ENCODE measurements at places on chromosomes 5 and 9.

GRCh38 chr9:124054582-124055227 lies 43.1 kb downstream of the LHX2 start:
- DNase-seq, result no peak

- DNase-seq, result no peak
Observed at GRCh38 chr5:38249812-38250211, 8.5 kb upstream of the EGFLAM start.

DNA sequence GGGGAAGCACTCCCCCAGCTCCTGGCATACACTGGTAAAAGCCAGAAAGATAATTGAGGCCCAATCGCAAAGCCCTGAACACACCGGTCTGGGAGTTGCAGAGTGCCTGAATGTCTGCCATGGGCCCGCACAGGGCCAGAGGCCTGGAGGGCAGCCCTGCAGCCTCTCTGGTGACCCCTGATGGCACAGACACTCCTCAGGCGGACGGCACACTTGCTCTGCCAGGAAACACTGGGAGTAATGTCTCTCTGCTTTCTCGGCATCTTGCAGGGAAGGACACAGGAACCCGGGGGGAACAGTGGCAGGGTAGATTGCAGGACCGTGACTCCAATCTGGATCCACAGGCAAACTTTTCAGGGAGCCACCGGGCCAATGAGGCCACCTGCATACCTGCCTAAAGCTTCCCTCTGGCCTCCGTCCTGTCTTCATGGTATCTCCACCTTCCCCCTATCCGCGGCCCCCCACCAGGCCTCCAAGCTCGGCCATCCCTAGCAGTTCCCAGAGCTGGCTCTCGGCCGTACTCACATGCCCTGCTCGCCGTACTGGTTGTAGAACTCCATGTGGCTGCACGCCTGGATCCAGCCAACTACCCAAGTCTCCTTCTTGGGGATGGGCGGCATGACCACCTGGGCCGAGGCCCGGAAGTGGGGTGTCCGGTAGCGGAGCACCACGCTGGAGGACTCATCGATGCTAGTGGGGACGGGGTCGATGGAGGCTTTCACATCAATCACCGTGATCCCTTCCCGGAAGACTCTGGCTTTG lies 797 bp downstream of the FAM78A start:
- DNase-seq, result no peak

- DNase-seq, result no peak
Observed at GRCh38 chr5:124721229-124721735, 25.2 kb downstream of the ZNF608 start.

DNA sequence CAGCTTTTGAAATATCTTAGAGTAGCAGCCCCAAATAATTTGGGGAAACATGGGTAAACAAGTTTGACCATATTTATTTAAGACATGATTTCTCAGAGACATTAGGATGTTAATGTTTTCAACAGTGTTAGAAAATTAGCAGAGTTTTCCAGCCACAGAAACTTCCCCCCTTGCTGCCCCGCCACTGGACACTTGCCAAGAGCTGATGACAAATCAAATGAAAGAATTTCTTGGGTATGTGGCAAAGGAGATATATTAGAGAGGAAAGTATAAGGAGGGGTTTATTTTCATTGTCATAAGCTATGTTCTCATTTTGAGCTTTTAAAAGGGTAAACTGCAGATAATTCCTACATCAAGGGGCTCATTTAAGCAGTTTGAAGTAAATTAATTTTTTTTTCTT lies 15.9 kb downstream of the GABRA1 start:
- no peak for DNase-seq

GRCh38 chr9:72931437-72931836 lies 21.4 kb downstream of the ALDH1A1 start:
- no peak for DNase-seq

GRCh38 chr5:139675825-139676224 lies 27.7 kb downstream of the CXXC5 start:
- DNase-seq, result no peak

DNA sequence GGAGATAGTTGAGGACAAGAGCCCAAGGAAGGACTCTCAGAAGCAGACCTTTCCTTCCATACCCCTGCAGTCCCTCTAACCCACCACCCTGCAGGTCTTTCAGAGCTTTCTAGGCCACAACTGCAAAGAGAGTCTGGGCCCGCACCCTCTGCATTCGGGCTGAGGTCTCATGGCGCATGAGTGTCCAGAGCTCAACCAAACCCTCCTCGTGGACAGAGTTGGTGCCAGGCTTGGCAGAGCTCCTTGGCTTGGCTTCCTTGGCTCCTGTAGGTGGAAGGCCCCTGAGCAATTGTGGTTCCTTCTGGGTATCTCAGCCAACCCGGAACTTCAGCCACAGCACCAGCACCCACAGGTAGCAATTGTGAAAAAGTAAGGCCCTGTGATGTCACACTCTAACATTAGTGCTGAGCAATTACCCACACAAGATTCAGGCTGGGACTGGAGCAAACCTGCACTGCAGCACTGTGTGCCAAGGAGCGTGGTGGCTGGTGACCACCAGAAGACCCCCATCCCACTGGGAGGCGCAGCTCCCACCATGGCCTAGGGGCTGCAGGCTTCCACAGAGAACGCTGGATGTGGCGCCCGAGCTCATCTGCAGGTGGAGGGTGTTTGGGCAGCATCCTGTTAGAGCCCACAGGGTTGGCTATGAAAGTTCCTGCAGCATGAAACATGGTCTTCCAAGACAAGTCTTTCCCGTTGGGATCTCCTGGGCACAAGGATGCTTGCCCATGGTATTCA lies 38.8 kb downstream of the FOXI1 start:
- no peak for DNase-seq

DNA sequence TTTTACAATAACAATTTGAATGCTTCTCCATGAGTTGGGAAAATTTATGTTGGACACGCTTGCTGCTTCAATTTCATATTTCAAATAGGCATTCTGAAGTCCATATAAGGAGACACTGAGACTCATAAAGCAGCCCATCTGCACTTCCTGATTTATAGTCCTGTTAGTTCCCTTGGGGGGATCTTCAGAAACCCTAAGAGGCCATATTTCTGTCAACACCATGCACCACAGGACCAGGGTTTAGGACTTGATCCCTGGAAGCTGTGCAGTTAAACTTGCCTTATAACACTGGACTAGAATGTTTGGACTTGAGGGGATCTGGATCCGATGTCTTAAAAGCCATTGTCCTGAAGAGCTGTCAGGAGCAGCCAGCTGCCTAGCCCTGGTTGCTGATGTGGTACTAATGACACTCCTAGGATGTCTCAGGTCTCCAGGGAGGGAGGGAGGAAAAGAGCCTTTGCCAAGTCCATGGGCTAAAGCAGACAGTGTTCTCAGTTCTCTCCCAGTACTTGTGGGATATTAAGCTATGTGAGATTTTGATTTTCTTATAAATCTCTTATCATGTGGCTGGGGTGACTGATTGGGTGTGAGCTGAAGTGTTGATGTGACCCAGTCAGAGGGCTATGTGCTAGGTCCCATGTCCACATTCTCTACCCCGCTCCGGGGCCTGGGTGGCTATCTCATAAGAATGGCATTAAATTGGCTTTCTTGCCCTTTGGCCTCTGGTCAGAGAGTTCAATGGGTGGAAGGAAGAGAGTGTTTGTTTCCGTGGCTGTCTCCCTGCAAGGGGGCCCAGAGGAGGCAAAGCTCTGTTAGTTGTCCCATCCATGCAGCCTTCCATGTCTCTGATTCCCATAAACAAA lies 399.8 kb downstream of the OSTF1 start:
- DNase-seq, result no peak

DNA sequence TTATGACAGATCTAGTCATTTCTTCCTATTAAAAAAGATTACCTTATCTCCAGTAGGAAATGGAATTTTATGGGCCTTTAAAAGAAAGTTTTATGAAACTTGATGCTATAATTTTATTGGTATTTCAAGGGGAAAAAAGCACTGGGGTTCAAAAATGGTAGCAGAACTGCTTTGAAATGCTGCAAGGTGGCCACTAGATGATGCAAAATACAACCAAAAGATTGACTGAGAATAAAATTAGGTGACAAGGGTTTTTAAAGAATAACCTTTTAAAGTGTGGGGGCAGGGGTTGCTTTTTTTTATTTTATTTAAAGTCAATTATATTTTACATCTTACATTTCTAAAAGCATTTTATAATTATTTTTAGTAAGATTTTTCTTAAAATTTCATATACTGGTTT lies 61.7 kb downstream of the KLF9 start:
- DNase-seq, result no peak

DNA sequence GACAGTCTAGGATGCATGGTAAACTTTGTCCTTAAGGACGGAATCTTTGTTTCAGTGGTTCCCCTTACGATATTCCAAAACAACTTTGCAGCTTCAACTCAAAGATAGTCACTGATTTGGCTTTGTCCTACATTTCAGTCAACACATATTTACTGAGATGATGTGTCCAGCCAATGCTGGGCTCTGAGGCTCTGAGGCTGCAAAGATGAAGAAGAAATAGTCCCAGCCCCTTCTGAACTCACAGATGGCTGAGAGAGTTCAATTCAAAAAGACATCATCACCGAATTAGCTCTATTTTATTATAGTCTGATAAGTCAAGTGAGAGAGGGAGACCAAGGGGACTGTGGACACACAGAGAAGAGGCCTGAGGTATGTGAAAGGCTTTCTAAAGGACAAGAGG lies 544.0 kb downstream of the ACTL7B start:
- no peak for DNase-seq

DNA sequence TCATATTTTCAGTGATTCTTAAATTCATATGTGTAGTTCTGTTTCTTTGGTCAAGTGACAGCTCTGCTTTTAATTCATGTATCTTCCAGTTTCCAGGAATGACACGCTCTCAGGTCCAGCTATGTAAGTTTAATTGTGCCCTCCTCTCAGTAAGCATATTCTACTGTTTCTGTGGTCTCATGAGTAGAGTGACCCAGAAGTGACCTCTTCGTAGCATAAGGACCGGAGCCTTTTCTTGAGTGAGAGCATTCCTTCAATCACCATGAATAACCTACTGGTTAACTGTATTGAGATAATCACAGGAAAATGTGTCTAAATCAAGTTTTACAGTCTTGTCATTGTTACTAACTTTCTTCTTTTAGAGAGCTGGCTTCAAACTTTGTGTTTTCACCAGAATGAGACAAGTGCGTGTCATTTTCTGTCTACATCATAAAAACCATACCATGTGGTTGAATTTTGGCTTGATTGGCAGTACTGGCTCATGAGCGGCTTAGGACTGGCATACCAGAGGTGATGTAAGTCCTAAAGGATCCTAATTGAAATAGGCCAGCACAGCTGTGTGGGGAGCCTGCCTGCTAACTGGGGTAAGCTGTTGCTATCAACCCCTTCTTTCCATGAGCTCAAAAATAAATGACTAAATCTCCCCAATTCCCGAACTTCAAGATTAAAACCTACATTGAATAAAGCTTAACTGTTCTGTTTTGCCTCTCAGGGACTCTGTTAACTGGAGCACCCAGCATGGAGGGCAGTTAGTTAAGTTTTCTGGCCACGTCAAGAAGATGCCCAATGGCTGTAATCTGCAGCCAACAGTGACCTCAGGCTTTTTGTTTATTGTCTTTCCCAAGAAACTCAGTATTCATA lies 4.8 kb downstream of the ADAMTSL1 start:
- DNase-seq, result no peak

DNA sequence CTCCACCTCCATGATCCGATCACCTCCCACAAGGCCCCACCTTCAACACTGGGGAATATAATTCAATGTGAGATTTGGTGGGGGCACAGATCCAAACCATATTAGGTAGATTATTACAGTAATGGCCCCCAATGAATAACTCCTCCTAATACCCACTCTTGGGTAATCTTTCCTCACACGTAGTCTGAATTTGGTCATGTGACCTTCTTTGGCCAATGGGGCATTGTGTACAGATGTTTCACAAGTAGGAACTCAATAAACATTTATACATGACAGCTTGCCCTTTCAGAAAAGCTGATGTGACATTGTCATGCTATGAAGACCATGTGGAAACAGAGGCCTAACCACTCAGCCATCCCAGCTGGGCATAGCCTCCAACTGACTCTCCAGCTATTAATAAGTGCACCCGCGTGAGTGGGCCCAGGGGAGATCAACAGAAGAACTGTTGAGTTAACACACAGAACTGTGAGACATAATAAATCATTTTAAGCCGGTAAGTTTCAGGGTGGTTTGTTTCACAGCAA lies 10.6 kb downstream of the GPR150 start:
- no peak for DNase-seq

- DNase-seq, result no peak
Observed at GRCh38 chr9:137045294-137046087, 486 bp downstream of the NPDC1 start.

DNA sequence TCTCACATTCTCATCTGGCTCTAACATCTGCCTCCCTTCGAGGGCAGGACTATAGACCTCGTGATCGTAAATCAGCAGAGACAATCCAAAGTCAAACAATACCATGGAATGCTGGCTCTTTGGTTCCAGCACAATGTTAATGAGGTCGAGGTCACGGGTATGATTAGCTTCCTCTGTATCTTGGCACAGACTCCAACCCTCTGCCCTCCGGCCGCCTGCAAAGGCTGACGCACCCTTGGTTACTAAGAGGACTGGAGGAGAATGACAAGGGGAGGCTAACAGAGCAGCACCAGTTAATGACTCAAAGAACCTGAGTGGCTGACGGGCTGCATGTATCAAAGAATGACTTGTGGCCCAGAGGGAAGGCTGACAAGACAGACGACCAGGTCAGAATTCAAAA lies 10.1 kb downstream of the LHFPL2 start:
- no peak for DNase-seq

GRCh38 chr9:132012704-132013357 lies 66.8 kb downstream of the MED27 start:
- DNase-seq, result no peak

DNA sequence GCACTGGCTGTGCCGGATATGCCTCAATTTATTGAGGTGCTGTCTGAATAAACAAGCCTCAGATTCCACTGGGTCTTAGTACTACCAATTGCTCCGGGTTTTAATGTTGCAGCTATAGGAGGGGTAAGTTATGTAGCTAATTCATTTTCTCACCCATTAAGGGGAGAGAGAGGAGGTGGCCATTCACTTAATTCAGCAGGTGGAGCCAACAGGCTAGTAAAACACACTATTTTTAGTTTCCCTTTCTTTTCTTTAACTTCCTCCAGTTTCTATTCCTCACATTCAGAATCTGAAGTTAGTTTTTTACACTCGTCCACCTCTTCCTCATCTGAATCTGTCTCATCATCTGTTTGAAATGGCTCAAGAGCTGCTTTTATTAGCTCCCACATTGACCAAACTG lies 105.6 kb upstream of the CDH10 start:
- no peak for DNase-seq

DNA sequence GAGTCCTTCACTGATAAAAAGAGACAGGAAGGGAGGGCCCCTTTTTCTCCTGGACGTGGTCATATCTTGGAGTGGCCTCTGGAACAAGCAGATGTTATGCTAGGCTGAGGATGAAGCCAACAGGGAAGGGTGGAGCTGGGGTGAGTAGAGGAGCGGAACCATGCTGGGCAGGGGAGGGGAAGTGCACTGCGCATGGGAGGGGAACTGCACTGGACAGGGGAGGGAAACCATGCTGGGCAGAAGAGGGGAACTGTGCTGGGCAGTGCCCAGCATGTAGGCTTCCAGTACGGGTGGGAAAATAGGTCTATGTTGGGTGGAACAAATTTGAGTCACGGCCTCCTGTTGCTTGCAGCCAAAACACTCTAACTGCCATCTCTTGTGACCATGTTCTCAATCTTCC lies 19.3 kb upstream of the IRX4 start:
- no peak for DNase-seq

- no peak for DNase-seq
Observed at GRCh38 chr5:71974622-71975021, 132.7 kb upstream of the MAP1B start.

- DNase-seq, result no peak
Observed at GRCh38 chr9:33894316-33894715, 77.4 kb downstream of the UBE2R2 start.
